CD4-positive, alpha-beta T cell (primary cell): ENCODE measurements at places on chromosomes 11 and 22.

DNA sequence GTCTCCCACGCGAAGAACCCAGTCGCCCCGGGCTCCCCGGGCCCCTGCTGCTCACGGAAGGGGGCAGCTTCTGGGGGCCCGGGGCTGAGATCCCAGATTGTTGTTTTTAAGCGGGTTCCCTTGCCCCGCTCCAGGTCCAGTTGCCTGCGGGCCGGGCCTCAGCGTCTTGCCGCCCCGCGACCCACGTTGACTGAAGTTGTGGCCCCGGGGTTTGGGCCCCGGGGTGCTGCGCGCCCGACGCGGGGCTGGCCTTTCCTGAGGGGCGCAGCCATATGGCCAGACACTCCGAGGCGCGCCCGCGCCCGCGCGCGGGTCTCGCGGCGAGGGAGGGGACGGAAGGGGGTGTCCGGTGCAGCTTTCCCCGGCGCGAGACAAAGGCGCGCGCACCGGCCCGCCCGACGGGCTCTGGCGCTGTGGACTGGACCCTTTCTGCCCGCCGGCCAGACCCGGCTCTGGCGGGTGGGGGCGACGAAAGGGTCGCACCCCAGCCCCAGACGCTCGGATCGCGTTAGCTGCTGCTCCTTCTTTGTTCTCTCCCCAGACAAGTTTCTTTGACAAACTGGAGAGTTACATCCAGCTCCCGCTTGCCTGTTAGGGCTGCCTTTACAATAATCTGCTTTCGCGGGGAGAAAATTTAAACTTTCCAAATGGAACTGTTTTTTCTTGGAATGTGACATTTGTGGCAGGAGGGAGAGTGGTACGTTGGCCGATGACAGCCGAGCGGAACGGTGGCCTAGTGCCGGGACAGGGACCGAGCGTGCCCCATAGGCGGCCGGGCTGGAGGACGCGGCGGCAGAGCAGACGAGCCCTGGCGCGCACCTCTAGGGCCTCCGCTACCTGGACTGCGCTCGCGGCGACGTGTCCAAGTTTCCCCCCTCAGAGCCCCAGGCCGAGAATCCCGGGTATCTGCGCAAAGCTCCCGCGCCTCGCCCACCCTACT lies 716 bp downstream of the AMOTL1 start:
- DNase-seq = peak; percentile 8
- H3K27ac ChIP-seq = no peak overlapping the region
- H3K4me1 ChIP-seq = peaks cover 12% of the 10 kb centered on the region
- H3K4me3 ChIP-seq = peak overlapping the region; percentile 44
- H3K36me3 ChIP-seq = no peaks in the 10 kb centered on the region
- peaks cover 12% of the 10 kb centered on the region for H3K27me3 ChIP-seq

DNA sequence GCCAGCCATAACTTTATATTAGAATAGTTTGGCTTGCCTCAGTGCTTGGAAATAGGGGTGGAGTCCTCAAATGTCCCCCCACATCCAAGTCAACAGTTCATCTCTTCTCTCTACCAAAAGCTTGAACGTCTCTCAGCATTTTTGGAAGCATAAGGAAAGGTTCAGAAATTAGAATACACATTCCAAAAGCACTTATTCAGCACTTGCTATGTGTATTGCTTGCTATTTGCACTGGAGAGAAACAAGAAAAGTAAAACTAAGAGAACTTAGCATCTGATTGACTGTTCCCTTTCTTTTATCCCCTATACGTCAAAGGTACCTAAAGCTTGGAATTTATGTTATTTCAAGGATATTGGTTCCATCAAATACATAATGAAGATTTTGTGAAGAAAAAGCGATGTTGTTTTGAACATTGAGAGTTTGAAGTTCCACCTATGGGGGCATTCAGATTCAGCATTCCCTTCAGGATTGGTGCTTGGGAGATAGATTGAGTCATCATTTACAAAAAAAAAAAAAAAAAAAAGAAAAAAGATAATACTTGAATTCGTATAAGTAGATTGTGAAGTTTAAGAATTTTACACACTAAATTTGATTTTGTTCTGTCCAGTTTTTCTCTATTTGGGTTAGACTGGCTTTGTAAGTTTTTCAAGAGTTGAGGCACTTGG lies 1.3 kb downstream of the TBRG1 start:
- no peaks in the 10 kb centered on the region for H3K27me3 ChIP-seq
- DNase-seq = no peak
- H3K4me3 ChIP-seq = peak overlapping the region; percentile 83
- peak overlapping the region; percentile 90 for H3K27ac ChIP-seq
- H3K4me1 ChIP-seq = peaks cover 17% of the 10 kb centered on the region
- H3K36me3 ChIP-seq = peaks cover 40% of the 10 kb centered on the region

DNA sequence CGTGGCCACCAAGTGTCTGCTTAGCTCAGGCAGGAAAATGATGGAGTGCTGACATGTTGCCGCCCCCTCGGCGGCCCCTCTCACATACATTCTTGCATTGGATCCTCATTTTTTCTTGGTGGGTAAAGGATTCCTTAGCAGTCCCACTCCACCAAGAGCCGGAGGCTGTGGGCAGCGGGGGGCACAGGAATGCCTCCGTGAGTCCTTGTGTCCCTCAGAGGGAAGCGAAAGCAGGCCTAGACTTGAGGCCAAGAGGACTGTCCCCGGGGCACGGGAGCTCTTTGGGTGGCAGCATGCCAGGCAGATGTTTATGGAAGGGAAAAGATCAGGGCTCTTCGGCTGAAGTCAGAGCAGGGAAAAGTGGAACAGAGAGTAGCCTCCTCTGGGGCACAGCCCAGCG lies 21.6 kb downstream of the LRFN4 start:
- H3K4me3 ChIP-seq = no peak overlapping the region
- H3K36me3 ChIP-seq = no peaks in the 10 kb centered on the region
- no peak for DNase-seq
- H3K27ac ChIP-seq = no peak overlapping the region

GRCh38 chr22:19122752-19123492 lies 710 bp upstream of the DGCR2 start:
- H3K36me3 ChIP-seq = peaks cover 6% of the 10 kb centered on the region
- H3K4me3 ChIP-seq = peak overlapping the region; percentile 59
- peaks cover 45% of the 10 kb centered on the region for H3K4me1 ChIP-seq
- H3K27ac ChIP-seq = no peak overlapping the region

- H3K4me3 ChIP-seq = no peak overlapping the region
- H3K27me3 ChIP-seq = no peaks in the 10 kb centered on the region
- peaks cover 89% of the 10 kb centered on the region for H3K36me3 ChIP-seq
- no peak overlapping the region for H3K27ac ChIP-seq
- H3K4me1 ChIP-seq = no peaks in the 10 kb centered on the region
These were observed 61.4 kb downstream of the PPFIA1 start for GRCh38 chr11:70331901-70332300.

GRCh38 chr11:127195501-127196120 lies 195.0 kb upstream of the KIRREL3 start:
- H3K27ac ChIP-seq = no peak overlapping the region
- no peak overlapping the region for H3K4me3 ChIP-seq
- H3K4me1 ChIP-seq = no peaks in the 10 kb centered on the region
- DNase-seq = no peak

DNA sequence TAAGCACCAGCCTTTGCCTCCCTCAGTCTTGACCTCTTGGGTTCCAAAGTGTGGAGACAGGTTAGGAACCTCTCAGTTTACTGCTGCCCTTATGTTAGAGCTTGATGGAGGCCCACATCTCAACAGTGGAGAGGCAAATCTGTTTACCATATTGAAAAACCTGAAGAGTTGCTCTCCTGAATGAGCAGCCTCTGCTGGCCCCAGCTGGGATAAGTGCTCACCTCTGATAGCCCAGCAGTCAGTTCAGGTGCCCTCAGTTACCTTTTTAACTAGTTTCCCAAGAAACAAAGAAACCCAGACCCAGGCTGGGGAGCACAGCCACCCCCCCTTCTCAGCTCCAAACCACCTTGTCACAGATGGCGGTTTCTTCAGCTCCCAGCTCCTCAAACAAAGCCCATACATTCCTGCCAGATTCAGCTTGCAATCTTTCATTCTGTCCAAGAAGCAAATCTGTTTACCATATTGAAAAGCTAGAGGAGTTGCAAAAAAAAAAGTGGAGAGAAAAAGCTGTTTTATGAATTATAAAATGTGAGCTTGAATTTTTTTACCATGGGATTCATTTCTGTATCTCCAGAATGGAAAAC lies 57.2 kb downstream of the PPFIBP2 start:
- no peak overlapping the region for H3K27ac ChIP-seq
- no peak overlapping the region for H3K4me3 ChIP-seq
- no peak for DNase-seq
- H3K4me1 ChIP-seq = peaks cover 4% of the 10 kb centered on the region
- peaks cover 20% of the 10 kb centered on the region for H3K27me3 ChIP-seq

DNA sequence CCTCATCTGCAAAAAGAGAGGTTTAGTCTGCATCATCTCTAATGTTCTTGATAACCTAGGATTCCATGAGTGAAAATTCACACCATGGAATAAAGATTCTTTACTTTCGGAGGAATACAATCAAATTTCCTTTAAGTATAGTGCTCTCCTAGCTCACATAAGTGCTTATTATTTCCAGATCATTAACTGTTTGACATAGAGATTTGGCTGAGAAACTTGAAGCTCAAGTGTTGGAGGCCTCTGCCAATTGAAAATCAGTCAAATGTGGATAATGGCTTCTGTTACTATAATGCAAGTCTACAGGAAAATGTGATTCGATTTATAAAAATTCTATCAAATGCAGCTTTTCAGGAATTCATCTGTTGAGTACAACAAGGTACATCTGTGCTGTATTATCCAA lies 144.6 kb downstream of the KIF18A start:
- DNase-seq = no peak
- H3K27me3 ChIP-seq = no peaks in the 10 kb centered on the region
- H3K27ac ChIP-seq = no peak overlapping the region
- H3K36me3 ChIP-seq = no peaks in the 10 kb centered on the region
- H3K4me3 ChIP-seq = no peak overlapping the region

DNA sequence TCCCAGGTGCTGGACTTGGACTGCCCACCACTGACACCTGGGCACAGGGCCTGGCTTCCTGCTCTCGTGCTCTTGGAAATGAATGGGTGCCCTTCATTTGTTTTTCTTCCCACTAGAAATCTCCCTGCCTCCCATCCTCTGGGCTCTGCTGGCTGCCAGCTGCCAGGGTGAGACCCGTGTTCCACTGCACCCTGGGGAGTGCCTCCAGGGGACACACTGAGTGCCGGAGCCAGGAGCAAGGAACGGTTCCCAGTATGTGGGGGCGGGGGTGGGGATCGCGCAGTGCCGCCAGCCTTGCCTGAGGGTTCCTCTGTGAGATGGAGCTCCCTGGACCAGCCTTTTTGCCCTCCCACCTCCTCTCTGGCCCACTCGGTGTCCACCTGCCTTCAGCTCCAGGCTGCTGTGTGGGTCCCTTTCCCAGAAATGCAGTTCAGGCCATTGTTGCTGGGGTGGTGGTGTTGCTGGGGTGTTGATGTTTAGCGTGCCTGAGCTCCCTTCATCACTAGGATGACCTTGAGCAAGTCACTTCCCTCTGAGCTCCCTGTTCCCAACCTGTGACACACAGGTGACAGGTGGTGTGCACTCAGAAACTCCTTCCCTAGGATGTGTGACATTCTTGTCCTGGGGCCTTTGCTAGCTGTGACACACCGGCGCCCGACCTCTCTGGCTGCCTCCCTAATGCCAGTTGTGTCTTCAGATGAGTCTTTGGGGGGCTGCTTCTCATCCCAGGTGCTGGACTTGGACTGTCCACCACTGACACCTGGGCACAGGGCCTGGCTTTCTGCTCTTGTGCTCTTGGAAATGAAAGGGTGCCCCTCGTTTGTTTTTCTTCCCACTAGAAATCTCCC lies 72.1 kb downstream of the MED15 start:
- H3K27me3 ChIP-seq = no peaks in the 10 kb centered on the region
- peaks cover 98% of the 10 kb centered on the region for H3K36me3 ChIP-seq
- H3K4me1 ChIP-seq = peaks cover 67% of the 10 kb centered on the region
- DNase-seq = no peak

- H3K4me3 ChIP-seq = no peak overlapping the region
- H3K27me3 ChIP-seq = peaks cover 3% of the 10 kb centered on the region
- DNase-seq = no peak
- H3K4me1 ChIP-seq = no peaks in the 10 kb centered on the region
These were observed 127.8 kb downstream of the CHST1 start for GRCh38 chr11:45537614-45538013.

GRCh38 chr11:68375337-68375736 lies 62.9 kb downstream of the LRP5 start:
- no peak overlapping the region for H3K4me3 ChIP-seq
- H3K36me3 ChIP-seq = no peaks in the 10 kb centered on the region
- no peak for DNase-seq
- peaks cover 3% of the 10 kb centered on the region for H3K4me1 ChIP-seq

DNA sequence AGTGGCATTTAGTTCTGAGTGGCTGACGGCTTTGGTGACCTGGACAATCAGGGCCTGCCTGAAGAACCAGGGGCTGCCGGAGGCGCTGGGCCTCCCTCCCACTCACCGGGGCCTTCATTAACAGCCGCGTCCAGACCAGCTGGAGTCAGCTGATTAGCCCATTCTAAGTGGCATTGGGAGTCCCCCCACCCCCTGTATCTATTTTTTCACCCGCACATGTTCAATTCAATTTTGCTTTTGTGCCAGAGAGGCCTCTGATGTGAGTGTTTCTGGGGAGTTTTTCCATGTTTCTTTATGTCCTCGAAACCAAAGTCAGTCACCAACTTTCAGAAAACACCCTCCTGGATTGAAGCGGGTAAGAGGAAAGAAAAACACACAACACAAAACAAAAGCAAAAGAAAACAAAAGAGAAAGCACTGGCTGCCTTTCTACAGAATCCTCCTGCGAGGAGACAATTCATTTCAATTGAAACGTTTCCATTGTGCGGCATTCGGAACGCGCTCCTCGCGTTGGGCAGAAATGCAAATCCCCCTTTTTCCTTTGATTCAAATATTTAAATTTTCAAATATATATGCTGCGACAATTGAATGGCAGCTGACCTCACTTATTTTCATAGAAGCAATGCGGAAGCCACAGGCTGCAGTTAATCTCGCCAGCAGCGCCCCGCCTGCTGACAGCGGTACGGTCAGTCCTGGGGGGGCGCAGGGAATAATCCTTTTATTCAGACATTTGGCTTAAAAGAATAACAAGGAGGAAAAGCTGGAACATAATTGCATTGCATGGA lies 17.7 kb downstream of the CDKN1C start:
- DNase-seq = no peak
- H3K27ac ChIP-seq = no peak overlapping the region
- H3K4me1 ChIP-seq = peaks cover 4% of the 10 kb centered on the region
- H3K36me3 ChIP-seq = no peaks in the 10 kb centered on the region
- H3K27me3 ChIP-seq = peaks cover 50% of the 10 kb centered on the region

- H3K4me1 ChIP-seq = no peaks in the 10 kb centered on the region
- no peaks in the 10 kb centered on the region for H3K27me3 ChIP-seq
- H3K36me3 ChIP-seq = no peaks in the 10 kb centered on the region
- no peak overlapping the region for H3K27ac ChIP-seq
- H3K4me3 ChIP-seq = no peak overlapping the region
These were observed 41.6 kb downstream of the FDX1 start for GRCh38 chr11:110471371-110471770.

GRCh38 chr11:111908639-111909305 lies 2.8 kb downstream of the CRYAB start:
- no peak overlapping the region for H3K27ac ChIP-seq
- H3K36me3 ChIP-seq = no peaks in the 10 kb centered on the region
- H3K27me3 ChIP-seq = peaks cover 26% of the 10 kb centered on the region
- no peak overlapping the region for H3K4me3 ChIP-seq

- peak; percentile 46 for DNase-seq
- H3K27ac ChIP-seq = no peak overlapping the region
These were observed 79.3 kb downstream of the MICAL2 start for GRCh38 chr11:12189543-12190235.
